ENCODE measurements at places on chromosomes 16 and 17.

DNA sequence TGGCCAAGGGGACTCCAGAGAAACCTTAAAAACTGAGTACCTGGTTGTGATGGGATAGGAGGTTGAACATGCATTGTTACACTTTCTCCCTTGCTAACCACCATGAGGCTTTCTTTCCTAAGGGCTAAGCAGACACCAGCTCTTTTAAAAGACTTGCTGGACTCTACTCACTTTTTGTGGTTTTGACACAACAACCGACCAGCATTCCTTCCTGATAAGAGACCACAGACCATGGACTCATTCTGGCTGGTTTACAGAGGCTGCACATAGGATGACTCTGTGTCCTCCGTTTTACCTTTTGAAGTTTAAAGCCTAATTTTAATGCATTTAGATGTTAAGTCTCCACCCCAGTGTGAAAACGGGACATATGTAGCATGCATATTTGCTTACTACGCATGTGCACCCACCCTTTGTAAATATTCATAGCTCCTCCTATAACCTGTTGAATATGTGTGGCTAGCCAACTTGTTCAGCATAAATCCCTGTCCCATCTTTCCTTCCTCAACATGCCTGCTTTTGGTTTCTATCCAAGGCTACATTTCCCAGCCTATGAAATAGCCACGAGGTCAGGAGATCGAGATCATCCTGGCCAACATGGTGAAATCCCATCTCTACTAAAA is 475.9 kb downstream of the GRIN2A start:
- no peak for DNase-seq

DNA sequence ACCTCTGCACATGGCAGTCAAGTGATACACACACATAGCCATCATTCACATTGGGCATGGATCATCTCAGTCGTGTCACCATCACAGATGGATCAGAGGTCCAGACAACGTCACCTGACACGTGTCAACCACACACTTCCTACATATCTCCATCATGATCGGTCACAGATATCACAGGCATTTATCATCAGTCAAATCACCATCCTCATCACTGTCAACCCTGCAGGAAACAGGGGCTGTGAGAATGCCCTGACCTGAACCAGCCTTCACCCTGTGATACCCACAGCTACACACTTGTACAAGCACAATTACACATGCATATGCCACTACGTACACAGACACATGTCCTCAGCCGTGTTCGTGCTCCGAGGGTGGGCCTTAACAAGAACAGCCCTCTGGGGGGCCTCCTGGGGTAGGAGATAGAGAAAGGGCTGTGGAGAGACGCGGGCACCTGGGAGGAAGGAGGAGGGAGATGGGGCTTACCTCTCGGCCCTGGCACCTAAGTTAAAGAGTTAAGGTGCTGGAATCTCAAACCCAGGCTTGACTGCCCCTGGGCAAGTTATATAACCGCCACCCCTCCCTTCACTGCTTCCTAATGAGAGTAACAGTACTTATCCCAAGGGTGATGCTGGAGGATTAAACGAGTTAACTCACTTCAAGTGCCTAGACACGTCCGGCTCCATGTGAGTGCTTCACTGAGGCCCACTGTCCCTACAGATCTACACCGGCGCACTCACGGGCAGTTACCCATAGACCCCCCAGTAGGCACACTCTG is 1.1 kb downstream of the SLC12A4 start:
- DNase-seq = no peak

DNA sequence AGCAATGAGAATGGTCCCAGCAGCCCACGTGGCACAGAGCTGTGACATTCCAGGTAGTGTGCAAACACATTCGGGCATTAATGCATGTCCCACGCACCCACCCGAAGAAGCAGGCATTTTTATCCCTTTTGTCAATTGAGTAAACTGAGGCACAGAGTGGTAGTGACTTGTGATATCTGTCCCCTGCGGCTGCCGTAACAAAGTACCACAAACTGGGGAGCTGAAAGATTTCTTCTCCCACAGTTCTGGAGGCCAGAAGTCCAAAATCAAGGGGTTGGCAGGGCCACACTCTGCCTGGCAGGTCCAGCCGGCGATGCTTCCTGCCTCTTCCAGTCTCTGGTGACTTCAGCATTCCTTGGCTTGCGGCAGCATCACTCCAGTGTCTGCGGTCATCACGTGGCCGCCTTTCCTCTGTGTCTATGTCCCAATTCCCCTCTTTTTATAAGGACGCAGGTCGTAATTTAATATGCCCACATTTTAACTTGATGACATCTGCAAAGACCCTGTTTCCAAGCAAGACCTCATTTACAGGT is 221.9 kb upstream of the GSE1 start:
- no peak for DNase-seq

- DNase-seq = no peak
Measured at GRCh38 chr17:1469231-1469852, 13.3 kb upstream of the CRK start.

- DNase-seq = peak; percentile 72
Measured at GRCh38 chr16:57084257-57084770, 8.1 kb upstream of the CPNE2 start.

DNA sequence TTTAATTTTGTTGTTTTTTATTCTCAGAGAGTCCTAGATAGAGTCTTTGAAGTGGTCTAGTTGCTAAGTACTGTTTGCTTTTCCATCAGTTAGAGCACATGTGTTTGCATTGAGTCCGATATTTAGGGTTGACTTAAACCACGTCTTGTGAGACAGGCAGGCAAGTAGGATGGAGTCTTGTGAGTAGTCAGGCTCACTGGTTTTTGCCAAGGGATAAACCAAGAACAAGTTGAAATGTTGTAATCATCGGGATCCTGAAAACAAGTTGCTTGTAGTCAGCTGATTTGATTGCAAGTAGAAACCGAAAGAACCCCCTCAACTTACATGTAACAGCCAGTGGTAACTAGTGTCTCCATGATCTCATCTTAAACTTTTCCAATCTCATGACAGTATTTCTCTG is 17.2 kb downstream of the ATP6V0A1 start:
- DNase-seq = no peak

- no peak for DNase-seq
Measured at GRCh38 chr17:39183045-39183444, 14.4 kb downstream of the CACNB1 start.

GRCh38 chr17:76562734-76563148 is 22.9 kb downstream of the PRCD start:
- DNase-seq = no peak

DNA sequence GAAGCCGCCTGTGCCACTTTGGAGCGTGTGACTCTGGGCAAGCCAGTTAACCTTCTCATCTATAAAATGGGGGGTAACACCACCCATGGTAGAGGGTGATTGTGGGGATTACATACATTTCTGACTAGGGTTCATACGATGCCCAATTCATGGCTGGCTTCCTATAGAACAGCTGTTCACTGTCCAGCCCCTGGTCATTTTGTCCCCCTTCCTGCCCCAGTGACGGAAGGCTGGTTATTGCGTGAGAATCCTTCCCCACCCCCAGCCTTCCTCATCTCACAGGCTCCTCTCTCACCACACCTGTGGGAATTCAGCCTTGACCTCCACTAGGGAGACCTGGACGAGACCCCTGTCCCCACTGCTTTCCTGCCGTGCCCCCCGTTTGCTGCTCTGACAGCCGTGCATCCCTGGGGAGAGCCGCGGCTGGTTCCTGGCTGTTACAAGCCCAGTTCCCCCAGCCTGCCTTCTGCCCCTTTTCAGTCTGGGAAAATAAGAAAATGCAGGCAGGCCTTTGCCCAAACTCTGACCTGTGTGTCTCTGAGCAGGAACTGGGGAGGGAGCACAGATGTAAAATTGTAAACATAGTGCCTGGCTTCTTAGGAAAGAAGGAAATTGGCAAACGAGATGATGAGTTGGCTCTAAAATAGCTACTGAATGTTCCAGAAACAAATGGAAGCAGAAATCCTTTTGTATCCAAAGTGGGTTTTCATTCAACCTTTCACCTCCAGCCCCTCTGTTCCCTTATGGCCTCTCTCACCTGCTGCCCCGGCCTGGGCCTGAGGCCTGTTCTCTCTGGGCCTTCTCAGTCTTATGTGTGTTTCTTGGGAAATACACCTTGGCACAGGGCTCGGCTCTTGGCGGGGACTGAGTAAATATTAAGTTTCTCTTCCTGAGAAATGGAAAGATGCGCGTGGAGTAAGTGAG is 67.3 kb downstream of the OR1D5 start:
- DNase-seq = no peak

- no peak for DNase-seq
Measured at GRCh38 chr16:61547626-61548025, 488.6 kb downstream of the CDH8 start.

DNA sequence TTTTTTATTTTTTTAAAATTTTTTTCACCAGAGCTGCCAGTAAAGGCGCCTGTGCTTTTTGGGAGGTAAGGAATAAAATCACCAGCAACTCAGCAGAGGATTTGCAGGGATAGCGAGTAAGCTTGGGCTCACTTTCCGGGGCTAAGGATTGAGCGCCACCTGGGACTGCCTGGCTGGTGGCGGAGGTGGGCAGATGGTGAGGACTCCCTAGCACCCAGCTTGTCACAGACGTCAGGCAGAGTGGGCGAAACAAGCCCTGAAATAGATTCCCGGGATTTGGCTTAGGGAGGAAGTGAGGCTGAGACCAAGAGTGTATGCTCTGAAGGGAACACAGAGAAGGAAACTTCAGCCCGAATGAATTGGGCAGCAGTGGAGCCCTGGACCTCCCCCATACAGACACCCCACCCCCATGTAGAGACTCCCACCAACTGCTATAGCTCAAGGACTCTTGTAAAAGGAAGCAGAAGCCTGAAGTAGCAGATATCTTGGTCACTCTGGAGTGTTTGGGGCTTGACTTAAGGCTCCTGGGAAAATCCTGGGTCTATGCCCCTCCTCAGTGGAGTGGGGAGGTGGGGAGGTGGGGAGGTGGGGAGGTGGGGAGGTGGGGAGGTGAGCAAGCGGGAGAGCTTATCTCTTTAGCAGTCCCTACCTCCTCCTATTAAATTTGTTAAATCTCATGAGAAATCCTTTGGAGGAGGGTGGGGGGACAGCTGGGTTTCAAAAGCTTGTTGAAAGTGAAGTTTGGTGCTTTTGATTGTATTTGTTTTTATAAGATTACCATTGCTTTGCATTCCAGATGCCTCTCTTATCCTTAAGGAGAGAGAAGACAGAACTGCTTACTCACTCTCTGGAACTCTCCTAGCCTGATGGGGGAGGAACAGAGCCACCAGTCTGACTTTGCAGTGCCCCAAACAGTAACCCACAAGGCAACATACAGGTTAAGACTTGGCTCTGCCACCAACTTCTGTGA is 8.2 kb downstream of the ARL4D start:
- no peak for DNase-seq

GRCh38 chr17:57781386-57782061 is 36.4 kb upstream of the CCDC182 start:
- no peak for DNase-seq

DNA sequence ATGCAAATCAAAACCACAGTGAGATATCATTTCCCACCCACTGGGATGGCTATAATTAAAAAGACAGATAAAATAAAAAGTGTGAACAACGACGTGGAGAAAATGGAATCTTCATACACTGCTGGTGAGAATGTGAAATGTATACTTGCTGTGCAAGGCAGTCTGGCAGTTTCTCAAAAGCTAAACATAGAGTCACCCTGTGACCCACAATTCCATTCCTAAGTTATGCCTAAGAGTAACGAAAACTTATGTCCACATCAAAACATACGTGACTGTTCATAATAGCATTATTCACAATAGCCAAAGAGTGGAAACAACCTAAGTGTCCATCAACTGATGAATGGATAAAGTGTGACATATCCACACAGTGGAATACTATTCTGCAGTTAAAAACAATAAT is 38.1 kb upstream of the VPS4A start:
- DNase-seq = no peak

DNA sequence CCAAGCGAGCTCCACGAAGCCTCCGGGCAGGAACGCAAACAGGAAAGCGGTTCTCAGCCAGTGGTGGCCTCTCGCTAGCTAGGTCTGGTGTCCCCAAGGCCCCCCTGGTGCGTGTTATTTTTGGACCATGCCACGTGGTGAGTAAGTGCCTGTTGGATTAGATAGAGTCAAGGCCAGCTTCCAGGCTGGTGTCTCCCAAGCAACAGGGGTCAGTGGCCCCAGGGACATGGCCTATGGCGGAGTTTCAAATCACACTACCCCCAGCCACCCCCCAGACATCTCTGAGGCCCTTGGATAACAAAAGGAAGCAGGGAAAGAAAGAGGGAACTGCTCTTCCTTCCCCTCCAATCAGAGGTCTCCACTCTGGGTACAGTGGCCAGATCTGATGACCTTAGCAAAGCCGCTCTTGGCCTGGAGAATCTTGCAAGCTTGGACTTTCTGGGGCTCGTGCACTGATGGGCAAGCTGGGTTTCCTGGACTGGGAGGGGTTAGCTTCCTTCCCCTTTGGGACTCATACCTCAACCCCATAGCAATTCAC is 58.2 kb downstream of the MAF start:
- DNase-seq = peak; percentile 30

DNA sequence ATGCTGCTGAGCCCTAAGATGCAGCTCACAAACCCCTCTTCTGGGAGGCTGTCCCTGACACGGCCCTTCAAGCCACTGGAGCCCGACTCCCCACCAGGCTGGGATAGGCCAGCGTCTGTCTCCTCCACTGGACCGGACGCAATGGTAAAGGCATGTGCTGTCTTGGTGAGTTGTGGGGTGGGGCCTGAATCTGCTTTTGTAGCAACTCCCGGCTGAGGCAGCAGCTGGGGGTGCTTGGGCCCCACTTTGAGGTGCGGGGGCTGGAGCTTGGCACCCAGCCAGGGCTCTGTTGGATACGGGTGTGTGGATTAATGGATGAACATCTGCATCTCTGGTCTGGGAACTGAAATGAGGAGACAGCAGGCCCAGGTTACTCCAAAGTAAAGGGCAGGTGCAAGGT is 3.5 kb upstream of the NLRC3 start:
- no peak for DNase-seq

GRCh38 chr16:31050280-31051030 is 17.1 kb downstream of the STX4 start:
- DNase-seq = no peak

DNA sequence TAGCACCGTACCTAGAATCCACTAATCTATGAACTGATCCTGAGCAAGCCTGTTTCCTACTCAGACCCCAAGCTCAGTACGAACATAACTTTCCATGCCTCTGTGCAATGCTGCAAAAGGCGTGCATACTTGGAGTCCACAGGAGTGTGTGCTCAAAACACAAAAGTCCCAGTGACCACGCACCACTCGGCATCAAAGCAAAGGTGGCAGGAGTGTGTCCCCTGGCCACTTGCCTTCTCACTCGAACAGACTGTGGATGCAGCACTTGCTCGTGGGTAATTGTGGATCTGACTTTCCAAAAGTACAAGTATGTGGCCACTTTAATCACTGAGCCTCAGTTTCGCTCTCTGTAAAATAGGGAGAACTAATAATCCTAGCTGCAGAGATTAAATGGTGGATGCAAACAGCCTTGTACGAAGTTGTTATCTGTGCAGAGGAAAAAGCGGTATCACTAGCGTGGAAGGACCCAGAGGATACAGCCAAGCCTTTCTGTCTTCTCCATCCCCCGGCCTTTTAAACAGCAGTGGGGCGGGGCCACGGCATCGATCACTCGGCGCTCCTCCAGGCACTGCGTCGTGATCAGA is 311 bp upstream of the KDM8 start:
- peak; percentile 95 for DNase-seq

- no peak for DNase-seq
Measured at GRCh38 chr17:63075969-63076368, 109.9 kb downstream of the TANC2 start.

All from mucosa of gallbladder (tissue), 1 donor.